NCI-H1436 treated with DMSO at 0.1 percent for 48 hours (cell line): ENCODE measurements at places on chromosomes 3 and 15.
A peak's percentile ranks its signal among the peaks of the same experiment; 100 is the strongest.

- DNase-seq, result no peak
These were observed 849.3 kb downstream of the ROBO1 start for GRCh38 chr3:78918361-78919020.

DNA sequence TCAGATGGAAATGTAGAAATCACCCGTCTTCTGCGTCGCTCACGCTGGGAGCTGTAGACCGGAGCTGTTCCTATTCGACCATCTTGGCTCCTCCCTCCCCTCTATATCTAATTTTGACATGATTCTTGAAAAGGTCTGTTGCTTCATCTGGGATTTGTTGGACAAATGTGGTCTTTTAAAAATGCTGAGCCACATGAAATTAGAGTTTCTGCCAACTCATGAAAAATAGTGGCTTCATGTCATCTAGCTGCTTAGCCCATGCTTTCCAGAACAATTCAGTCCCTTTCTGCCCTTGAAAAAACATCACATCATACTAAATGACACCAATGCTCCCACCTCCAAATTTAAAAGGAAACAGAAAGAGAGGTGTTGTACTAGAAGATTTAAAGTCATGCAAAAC, 148.6 kb upstream of the EIF1B start:
- DNase-seq, result no peak

DNA sequence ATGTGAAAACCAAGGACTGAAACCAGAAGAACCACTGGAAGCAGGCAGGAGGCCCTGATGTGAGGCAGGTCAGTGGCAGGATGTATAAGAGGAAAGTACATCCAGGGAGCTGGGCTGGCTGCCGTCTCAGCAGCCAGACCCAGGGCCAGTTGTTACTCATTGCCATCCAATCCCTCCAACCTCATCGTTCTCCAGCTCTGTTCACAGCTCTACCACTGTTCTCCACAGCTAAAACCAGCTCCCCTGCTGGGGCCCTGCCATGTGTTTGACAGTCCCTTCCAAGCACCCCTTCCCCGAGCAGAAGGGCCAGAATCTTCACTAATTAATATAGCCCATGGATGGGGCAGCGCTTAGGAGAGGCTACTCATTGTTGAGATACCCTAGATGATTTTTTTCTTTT, 206.6 kb downstream of the MECOM start:
- DNase-seq, result no peak

GRCh38 chr3:119588112-119588511, 8.8 kb downstream of the ADPRH start:
- DNase-seq, result no peak

GRCh38 chr3:185225523-185225922, 28.3 kb downstream of the EHHADH start:
- DNase-seq, result no peak

GRCh38 chr3:68667346-68667745, 265.0 kb downstream of the TAFA4 start:
- no peak for DNase-seq

- no peak for DNase-seq
These were observed 12.0 kb downstream of the STARD5 start for GRCh38 chr15:81311752-81312464.

DNA sequence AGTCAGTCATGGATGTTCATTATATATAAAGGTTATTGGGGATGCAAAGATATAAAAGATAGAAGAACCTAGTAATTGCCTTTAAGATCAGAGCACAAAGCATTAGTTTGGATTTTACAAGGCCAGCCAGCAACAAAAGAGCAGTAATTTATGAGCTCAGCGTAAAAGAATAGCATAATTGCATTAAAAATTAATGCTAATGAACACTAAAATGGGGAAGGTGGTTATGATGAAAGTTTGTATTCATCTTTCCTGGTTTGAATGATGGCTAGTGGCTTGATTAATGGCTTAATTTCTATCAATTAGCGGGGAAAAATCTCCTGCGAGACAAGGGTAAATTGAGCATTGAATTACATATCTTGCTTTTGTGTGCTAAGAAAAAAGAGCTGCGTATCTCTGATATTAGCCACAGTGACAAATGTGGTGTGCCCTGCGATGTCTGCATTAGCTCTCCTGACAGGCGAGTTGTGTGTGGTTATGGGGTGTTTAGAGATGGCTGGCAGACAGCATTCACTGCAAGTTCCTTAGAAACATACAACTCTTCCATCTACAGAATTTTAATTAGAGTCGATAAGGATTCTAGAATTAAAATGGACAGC, 42.8 kb upstream of the MLF1 start:
- no peak for DNase-seq

GRCh38 chr3:126202276-126202675, 21.9 kb upstream of the ALDH1L1 start:
- DNase-seq, result no peak

DNA sequence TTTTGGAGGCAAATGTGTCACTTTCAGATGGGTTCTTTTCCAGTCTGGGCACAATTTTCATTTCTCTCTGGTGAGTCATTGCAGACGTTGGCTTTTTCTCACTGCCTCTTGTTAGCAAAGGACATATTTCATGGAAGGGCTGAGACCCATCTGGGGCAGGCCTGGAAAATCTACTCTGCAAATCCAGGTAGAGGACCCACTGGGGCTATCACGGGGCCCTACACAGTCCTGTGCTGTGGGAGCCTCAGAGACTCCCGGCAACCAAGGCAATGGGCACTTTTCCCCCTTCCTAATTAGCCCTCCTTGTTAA, 58.0 kb downstream of the HRH1 start:
- DNase-seq, result no peak

- peak; percentile 75 for DNase-seq
These were observed 52.1 kb downstream of the ITGB5 start for GRCh38 chr3:124834723-124835718.

DNA sequence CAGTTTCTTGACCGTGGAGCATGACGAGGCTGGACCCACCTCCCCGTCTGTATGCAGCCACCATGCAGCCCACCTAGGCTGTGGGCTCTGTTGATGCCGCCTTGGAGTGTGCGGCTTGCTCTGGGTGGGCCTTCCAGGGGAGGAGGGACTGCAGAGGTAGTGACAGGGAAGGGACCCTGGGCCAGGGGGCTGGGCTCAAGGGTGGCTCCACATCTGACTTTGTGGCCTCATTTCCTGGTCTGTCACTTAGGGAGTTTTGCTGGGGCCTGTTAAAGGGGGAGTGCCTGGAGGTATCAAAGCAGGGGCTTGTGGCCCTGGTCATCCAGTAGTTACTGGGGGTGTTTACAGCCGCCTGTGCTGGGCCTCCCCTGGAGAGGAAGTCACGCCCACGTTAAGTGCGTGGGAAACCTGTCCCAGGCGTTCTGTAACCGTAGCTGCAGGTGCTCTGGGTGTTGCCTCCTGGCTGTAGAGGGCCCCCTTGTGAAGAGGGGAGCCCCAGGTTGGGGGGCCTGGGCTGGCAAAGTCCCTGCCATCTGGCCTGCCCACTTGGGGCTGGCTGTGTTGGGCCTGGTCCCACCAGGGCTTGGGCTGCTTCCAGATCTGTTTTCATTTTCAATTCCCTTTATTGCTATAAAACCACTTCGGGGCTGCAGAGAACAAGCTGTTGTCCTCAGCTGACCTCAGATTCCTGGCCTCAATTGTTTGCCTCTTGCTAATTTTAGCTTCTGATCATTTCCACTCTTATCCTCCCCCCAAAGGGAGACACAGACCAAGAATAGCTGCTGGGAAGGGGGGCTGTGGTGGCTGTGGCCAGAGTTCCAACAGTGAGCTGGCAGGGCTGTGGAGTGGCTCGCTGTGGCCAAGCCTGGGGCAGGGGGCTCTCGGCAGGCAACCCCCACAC, 26.5 kb downstream of the KLF13 start:
- DNase-seq, result no peak

DNA sequence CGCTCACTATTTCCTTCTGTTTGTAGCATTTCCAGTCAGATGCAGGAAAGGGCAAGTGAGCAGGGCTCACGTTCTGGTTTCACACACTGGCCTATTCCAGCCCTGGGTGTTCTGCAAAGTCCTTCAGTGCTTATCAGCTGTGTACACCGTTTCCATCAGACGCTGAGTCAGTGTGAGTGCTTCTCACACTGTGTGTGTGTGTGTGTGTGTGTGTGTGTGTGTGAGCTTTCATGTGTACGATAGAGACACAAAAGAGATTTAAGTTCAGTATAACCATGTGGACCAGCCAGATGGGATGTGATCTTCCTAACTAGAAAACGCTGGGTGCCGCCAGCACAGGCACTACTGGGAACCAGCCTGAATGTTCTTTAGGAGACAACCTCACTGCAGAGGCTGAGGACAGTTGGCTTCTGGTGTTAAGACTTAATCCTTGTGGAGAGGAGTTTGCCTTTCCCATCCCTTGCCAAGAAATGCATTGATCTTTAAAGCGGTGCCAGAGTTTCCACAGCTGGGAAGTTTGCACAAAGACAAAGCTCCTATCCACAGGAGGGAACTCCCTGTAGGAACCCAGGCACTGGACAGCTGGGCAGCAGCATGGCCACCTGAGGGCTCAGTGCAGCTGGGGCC, 3.9 kb upstream of the CHSY1 start:
- no peak for DNase-seq

DNA sequence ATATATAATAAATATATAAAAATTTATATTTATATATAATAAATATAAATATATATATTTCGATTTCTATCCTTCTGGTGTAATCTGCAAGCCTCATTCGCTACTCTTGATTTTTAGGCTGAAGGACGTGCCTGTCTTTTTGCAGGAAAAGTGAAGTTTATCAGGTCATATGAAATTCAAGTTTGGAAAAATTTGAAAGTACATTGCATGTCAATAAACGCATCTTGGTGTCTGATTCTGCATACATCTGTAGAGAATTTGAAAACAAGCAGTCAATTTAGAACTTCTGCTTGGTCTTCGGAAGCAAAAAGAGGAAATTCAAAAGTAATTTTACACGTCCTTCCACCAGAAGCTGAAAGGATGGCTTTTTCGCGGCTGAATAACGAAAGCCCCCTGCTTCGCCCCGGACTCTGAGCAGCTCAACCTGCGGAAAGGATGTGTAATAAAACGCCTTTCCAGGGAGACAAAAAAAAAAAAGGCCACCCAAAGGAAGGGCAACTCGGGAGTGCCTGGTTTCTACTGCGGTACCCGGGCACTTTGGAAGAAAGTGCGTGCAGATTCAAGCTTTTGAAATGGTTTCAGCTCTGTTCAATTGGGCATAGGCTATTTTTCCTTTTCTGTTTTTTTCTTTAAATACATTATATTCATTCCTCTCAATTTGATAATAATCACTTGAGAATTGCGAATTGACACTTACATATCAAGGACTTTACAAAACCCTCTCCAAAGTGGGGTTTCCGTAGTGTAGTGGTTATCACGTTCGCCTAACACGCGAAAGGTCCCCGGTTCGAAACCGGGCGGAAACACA, 1.5 kb upstream of the MYNN start:
- peak; percentile 91 for DNase-seq

DNA sequence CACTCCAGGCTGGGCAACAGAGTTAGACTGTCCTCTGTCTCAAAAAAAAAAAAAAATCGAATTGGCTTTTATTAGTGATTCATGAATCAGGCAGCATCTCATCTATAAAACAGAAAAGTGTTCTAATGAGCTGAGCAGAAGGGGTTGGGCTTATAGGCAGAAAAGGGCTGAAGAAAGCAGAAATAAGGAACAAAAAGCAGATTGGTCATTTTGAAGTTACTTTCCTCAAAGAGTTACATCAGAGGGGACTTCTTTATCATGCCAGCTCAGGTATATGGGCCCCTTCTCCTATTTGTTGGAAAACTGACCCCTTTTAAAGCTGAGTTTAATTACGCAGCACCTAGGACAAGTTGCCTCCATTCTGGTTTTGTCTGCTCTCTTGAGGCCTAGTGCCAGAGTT, 722 bp upstream of the POGLUT1 start:
- DNase-seq, result no peak

DNA sequence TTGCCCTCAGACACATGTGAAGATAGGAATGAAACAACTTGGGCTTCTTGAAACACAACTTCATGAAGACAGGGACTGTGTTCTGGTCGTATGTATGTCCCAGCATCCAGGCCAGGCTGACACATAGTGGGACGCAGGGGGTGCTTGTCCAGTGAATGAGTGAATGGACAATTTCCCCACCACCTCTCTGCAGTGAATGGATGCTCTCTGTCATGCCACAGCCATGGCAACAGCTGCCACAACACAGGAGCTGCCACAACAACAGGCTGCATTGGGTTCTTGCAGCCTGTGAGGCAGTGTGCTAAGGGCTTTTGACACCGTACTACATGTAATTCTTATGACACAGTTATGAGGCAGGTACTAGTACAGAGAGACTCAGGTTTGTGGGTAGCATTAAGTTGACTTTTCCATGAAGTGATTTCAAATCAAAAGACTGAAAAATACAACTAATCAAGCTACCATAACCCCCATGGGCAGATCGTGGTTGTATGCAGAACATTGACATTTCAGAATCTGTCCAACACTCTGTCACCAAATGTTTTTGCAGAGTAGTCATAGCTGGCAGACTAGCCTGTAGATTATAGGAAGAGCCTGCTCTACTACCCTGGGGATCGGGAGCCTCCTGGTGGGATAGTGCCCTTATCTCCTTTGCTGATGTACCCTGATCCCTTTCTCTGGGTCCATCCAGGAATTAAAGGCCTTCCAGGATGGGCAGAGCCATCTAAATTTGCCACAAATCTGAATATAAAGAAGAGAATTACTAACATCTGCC, 40.8 kb downstream of the CLSTN2 start:
- no peak for DNase-seq

DNA sequence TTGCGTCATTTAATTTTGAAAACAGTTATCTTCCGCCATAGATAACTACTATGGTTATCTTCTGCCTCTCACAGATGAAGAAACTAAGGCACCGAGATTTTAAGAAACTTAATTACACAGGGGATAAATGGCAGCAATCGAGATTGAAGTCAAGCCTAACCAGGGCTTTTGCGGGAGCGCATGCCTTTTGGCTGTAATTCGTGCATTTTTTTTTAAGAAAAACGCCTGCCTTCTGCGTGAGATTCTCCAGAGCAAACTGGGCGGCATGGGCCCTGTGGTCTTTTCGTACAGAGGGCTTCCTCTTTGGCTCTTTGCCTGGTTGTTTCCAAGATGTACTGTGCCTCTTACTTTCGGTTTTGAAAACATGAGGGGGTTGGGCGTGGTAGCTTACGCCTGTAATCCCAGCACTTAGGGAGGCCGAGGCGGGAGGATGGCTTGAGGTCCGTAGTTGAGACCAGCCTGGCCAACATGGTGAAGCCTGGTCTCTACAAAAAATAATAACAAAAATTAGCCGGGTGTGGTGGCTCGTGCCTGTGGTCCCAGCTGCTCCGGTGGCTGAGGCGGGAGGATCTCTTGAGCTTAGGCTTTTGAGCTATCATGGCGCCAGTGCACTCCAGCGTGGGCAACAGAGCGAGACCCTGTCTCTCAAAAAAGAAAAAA, 1.2 kb downstream of the B2M start:
- DNase-seq, result no peak

DNA sequence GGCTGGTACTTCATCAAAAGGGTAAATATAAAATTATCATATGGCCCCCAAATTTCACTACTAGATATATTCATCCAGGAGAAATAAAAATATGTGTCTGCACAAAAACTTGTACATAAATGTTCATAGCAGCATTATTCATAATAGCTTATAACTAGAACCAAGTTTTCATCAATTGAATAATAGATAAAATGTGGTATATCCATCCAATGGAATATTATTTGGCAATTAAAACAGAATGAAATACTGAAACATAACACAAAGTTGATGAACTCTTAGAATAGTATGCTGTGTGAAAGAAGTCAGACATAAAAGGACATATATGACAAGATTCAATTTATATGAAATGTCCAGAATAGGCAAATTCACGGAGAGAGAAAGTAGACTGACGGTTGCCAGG, 389.3 kb upstream of the ADAMTS9 start:
- no peak for DNase-seq

GRCh38 chr15:67033571-67034044, 31.8 kb upstream of the SMAD3 start:
- DNase-seq, result no peak
